Ecto neural progenitor cell (in vitro differentiated cells): ENCODE measurements at places on chromosomes 4 and X.

DNA sequence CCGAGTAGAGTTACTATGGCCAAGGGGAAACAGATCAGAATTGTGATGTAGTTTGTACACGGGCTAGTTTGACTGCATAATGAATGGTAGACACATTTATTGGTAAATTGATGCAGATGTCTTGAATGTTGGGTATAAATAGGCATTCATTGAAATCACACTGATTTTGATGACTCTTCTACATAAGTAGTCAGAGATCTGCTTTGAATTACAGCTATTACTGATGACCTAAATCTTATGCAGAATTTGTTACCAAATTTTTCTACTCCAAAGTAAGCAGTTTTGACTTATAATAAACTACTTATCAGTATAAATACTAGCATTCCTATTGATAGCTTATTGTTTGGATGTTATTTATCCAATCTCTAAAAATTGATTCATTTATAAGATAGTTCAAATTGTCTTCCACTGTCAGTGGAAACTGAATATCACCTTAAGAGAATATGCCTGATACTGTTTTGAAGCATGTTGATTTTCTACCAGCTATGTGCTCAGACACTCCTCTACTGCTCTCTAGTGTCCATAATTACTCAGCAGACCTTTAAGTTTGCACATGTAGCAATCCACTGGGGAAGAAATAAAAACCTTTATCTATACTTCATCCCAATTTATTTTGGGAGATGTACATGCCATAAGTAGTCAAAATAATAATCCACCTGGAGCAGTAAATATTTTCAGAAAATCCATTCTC lies 120.3 kb downstream of the RASL11B start:
- no peak for DNase-seq

- no peak for DNase-seq
Observed at GRCh38 chr4:146477054-146477453, 44.7 kb downstream of the SLC10A7 start.

- DNase-seq = no peak
Observed at GRCh38 chrX:40140706-40141499, 43.1 kb upstream of the BCOR start.

DNA sequence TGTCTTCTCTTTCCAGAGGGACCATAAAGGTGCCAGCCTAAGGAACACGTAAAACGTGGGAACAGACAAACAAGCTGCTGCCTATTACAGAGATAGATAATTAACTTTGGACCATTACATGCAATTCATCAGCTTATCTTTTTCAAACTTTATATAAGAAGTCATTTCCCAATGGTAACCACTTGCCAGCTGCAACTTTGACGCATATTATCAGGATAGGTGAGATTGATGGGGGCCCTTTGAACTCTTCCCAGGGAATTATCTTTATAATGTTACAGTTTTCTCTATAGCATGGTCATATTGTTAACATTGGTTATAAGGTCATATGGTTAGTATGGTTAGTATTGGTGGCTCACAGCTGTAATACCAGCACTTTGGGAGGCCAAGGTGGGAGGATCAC lies 94.1 kb upstream of the BMP2K start:
- DNase-seq = no peak

DNA sequence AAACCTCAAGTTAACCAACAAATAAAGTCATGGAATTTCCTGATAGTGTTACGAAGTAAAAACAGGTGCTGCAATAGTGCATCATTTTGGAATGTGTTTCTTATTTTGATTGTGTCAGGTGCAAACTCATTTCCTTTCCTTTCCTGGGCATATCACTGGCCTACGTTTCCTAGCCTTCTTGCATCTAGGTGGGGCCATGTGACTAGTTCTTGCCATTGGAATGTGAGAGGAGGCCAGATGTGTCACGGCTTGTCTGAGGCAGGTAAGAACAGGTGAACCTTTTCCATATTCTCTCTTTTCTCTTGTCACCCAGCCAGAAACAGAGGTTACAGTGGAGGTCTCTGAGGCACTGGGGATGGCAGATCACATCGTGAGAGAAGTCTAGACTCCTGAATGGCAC lies 868.0 kb downstream of the RPA4 start:
- DNase-seq = no peak
